ENCODE measurements at places on chromosomes 1 and 21. TPM values are rescaled to one million over a fixed set of nuclear protein-coding genes. Genes with fewer than 3 reads are reported as not detected.

Gene CRYBG2
- total RNA-seq, result not detected

Gene ADAMTS5
- total RNA-seq, result 4.0 TPM

Gene OR2AJ1
- not detected for total RNA-seq

Gene ICOSLG
- total RNA-seq, result 4.3 TPM

Gene NHLH1
- not detected for total RNA-seq

Gene ERICH3
- not detected for total RNA-seq

Gene UBE2Q1
- 46.6 TPM for total RNA-seq

Gene RHBDL2
- total RNA-seq, result not detected

Gene FAM72A
- total RNA-seq, result 1.2 TPM

Data from Right ventricle myocardium superior (tissue), 1 donor.